ENCODE measurements at places on chromosomes 11 and 22. TPM values are rescaled to one million over a fixed set of nuclear protein-coding genes. Genes with fewer than 3 reads are reported as not detected.

- DNase-seq, result no peak
Measured at GRCh38 chr11:75174781-75175370, 24.0 kb downstream of the SLCO2B1 start.

GRCh38 chr11:65591939-65592857, 3.4 kb downstream of the KCNK7 start:
- peak; percentile 85 for DNase-seq

The GRM5 gene
- polyA plus RNA-seq, result not detected

The CWC15 gene
- 83.3 TPM for polyA plus RNA-seq

- DNase-seq, result no peak
Measured at GRCh38 chr11:125082040-125082439, 18.9 kb downstream of the SLC37A2 start.

The CHST1 gene
- polyA plus RNA-seq, result 4.9 TPM

The RASSF7 gene
- 30.7 TPM for polyA plus RNA-seq

DNA sequence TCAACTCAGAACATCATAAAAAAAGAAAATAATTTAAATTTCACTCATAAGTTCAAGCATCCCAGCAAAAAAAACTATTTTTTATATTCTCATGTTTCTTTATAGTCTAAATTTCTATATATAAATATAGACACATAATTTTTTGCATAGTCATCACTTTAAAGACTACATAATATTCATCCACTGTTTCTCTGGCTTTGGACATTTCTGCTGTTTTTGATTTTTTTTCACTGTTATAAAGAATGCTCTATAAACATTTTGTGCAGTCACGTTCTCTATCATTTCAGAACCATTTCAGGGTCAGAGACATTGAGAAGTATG, 59.7 kb upstream of the CLPB start:
- DNase-seq, result no peak

The SHANK2 gene
- 1.4 TPM for polyA plus RNA-seq

The CABP4 gene
- polyA plus RNA-seq, result 3.0 TPM

The CCDC157 gene
- 4.6 TPM for polyA plus RNA-seq

GRCh38 chr11:198236-198806, 5.4 kb downstream of the SCGB1C1 start:
- peak; percentile 72 for DNase-seq

The HMGXB4 gene
- 4.2 TPM for polyA plus RNA-seq

- DNase-seq, result no peak
Measured at GRCh38 chr22:27476729-27477128, 324.8 kb downstream of the MN1 start.

The PYGM gene
- 2.1 TPM for polyA plus RNA-seq

- peak; percentile 63 for DNase-seq
Measured at GRCh38 chr22:43482318-43482625, 70.5 kb downstream of the MPPED1 start.

- DNase-seq, result no peak
Measured at GRCh38 chr22:30062950-30063349, 17.3 kb upstream of the HORMAD2 start.

GRCh38 chr22:44620129-44620840, 81.7 kb upstream of the PRR5 start:
- DNase-seq, result peak; percentile 92

GRCh38 chr11:39965701-39966100, 1493.8 kb downstream of the LRRC4C start:
- no peak for DNase-seq

The PANX2 gene
- polyA plus RNA-seq, result 0.67 TPM

The OR5M10 gene
- polyA plus RNA-seq, result not detected

- no peak for DNase-seq
Measured at GRCh38 chr11:48122246-48122645, 94.4 kb upstream of the OR4B1 start.

The MAJIN gene
- polyA plus RNA-seq, result 0.59 TPM

The TRIM49D1 gene
- polyA plus RNA-seq, result not detected

The RNF214 gene
- polyA plus RNA-seq, result 5.6 TPM

The CBLIF gene
- not detected for polyA plus RNA-seq

- DNase-seq, result no peak
Measured at GRCh38 chr22:37732699-37733607, 36.1 kb downstream of the TRIOBP start.

- DNase-seq, result no peak
Measured at GRCh38 chr11:133214646-133215045, 317.7 kb downstream of the OPCML start.

DNA sequence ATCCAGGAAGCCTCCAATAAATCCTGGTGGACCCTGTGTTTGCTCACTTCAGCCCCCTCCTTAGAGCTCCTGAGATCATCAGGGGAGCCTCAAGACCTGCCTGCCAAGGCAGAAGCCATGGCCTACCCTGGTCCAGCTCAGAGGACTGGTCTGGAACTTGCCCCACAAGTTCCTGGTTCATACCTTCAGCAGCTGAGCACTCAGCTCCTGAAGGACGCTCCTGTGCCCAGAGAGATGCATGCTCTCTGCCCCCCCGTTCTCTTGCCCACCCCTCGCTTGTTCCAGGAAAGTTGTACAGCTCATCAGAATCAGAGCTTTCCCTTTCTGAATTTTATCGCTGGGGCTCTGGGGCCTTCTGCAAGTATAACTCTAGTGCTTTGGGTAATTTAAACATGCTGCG, 210.5 kb upstream of the ISX start:
- no peak for DNase-seq

GRCh38 chr11:73295241-73295995, 12.7 kb upstream of the ARHGEF17 start:
- peak; percentile 90 for DNase-seq

All from spleen (tissue), 13 donors.